ENCODE measurements at places on chromosomes 12 and 14.

GRCh38 chr12:9597365-9597764 is 10.4 kb downstream of the KLRB1 start:
- no peak overlapping the region for H3K27ac ChIP-seq
- no peak overlapping the region for H3K4me3 ChIP-seq
- no peaks in the 10 kb centered on the region for H3K4me1 ChIP-seq
- H3K36me3 ChIP-seq, result no peaks in the 10 kb centered on the region
- no peaks in the 10 kb centered on the region for H3K27me3 ChIP-seq

DNA sequence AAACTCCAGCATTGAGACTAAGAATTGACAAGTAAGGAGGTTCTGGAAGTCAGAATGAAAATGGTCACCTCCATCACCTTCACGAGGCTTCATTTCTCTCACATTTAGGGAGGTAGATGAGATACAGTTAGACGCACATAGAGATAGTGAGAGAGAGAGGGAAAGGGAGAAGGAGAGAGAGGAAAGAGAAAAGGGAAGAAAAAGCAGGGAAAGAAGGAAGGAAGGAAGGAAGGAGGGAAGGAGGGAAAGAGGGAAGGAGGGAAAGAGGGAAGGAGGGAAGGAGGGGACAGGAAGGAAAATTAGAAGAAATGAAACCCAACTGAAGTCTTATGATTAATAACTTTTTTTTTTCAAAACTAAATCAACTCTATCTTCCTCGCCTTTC is 10.7 kb upstream of the FOXG1 start:
- H3K27ac ChIP-seq, result no peak overlapping the region
- no peak overlapping the region for H3K4me3 ChIP-seq
- peaks cover 96% of the 10 kb centered on the region for H3K27me3 ChIP-seq
- DNase-seq, result no peak
- peaks cover 12% of the 10 kb centered on the region for H3K4me1 ChIP-seq

DNA sequence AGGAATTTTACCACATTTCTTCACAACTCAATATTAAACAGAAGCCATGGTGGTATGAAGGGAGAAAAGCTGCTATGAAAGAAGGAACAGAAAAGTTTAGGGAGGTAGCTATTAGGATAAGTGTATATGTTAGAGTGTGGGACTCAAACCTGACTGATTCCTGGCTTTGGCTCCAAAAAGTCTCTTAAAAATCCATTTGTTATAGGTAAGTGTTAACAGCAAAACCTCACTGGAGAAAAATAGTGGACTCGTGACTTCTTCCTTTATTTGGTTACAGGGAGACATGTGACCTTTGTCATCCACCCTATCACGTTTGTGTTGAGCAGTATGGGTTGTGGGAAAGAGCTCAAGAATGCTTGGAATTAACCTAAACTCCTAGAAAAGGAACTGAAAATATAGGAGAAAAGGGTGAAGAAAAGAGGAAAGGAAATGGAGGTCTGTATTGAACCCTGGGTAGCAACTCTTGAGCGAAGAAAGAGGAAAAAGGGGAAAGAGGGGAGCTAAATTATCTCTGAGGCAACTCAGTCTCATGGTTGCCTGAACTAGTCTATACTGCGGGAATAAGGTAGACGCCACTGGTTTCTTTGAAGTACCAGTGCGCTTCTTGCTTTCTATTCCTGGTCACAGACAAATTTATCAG is 3.6 kb upstream of the EID3 start:
- H3K4me1 ChIP-seq, result peaks cover 30% of the 10 kb centered on the region
- no peak overlapping the region for H3K27ac ChIP-seq
- no peak for DNase-seq
- H3K4me3 ChIP-seq, result no peak overlapping the region

DNA sequence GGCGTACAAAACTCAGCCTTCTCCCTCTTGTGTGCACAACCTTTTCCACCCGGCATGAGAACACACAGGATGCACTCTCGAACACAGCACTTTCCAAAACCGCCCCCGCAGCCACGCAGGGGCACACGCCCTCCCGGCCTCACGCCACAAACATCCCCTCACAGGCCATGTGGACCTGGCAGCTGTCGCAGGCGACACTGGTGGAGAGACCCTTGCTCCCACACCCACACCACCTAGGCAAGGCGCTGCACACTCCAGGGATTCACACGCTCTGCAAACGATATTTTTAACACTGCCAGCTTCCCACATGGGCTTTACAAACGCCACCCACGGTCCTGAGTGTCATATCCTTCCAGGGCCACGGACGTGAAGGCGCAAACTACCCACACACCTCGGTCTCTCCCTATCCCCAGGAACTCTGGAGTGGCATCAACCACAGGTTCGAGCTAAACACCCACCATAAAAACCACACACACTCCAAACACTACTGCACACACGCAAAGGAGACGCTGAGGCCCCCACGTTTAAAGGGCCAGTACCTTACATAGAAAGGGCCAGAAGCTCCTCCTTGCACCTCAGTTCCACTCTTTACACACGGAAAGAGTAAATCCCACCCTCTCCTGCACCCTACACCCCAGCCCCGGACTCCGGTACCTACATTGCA is 12.4 kb upstream of the ITGB7 start:
- H3K27ac ChIP-seq, result no peak overlapping the region
- peaks cover 76% of the 10 kb centered on the region for H3K4me1 ChIP-seq
- H3K27me3 ChIP-seq, result peaks cover 69% of the 10 kb centered on the region
- no peaks in the 10 kb centered on the region for H3K36me3 ChIP-seq
- peak overlapping the region; percentile 87 for H3K4me3 ChIP-seq

DNA sequence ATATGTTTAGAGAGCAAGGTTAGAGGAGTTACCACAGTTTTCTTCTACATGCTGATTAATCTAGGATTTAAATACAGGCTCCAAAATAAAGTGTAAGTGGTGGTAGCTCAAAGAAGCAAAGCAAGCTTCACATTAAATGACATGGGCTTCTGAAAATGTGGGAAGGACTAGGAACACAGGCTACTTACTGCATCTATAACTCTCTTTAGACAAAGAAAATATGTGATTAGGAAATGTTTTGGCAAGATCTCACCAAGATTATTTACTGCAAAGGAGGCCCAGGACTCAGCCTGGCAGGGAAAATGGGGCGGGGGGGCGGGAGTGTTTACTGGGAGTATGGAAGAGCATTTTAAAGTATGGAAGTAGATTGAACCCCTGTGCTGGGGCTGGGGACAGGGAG is 39.4 kb downstream of the ETV6 start:
- no peak overlapping the region for H3K4me3 ChIP-seq
- H3K27me3 ChIP-seq, result no peaks in the 10 kb centered on the region
- H3K27ac ChIP-seq, result no peak overlapping the region
- peaks cover 5% of the 10 kb centered on the region for H3K36me3 ChIP-seq
- peaks cover 28% of the 10 kb centered on the region for H3K4me1 ChIP-seq
- no peak for DNase-seq

DNA sequence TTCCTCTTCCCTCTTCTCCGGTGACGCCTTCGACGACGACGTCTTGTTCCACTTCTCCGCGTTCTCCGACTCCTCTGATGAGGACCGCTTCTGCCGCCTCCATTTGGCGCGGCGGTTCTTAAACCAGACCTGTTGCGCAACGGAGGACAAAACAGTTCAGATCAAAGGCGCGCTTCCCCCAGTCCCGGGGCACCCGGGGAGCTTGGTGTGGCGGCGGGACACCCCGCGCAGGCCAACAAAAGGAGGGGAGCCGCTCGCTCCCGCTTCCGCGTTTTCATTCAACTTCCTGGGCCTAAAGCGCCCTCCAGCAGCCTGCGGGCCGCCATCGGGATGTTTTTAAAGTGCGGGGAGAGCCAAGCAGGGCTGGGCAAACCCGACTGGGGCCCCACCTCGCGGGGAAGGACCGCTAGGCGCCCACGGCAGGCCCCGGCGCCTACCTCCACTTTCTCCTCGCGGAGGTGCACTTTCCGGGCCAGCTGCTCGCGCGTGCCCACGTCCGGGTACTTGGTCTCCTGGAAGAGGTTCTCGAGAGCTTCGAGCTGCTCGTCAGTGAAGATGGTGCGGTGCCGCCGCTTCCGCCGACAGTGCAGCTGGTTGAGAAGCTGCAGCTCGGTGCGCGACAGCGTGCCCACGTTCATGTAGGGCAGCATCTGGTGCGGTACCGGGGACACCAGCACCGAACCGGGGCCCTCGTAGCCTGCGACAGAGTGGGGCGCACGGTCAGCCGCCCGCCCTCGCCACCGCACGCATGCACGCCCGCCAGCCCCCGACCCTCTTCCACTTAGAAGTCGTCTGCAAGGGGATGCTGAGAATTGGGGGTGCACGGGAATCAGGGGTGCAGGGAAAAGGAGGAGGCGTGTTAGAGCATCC is 1.2 kb downstream of the GSC start:
- H3K4me3 ChIP-seq, result peak overlapping the region; percentile 71
- H3K4me1 ChIP-seq, result peaks cover 41% of the 10 kb centered on the region
- H3K36me3 ChIP-seq, result peaks cover 3% of the 10 kb centered on the region
- peak; percentile 10 for DNase-seq
- no peak overlapping the region for H3K27ac ChIP-seq

- no peak overlapping the region for H3K27ac ChIP-seq
- DNase-seq, result no peak
- H3K27me3 ChIP-seq, result no peaks in the 10 kb centered on the region
- no peak overlapping the region for H3K4me3 ChIP-seq
Measured at GRCh38 chr12:59650588-59651228, 54.9 kb downstream of the SLC16A7 start.

DNA sequence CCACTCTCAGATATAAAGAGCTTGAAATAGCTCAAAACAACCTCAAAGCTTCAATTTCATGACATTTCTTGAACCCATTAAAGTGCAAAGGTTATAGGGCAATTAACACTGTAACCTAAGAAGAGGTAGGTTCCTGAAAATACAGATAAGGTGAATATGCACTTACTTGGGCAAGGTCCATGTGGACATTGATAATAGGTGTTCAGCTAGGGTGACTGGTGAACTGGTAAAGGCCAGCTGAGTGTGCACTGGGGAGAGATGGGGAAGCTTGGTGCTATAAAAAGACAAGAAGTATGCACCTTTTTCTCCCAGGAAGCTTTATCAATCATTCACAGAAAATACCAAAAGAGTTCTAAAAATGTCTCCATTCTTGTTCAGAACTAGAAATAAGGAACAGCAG is 418.6 kb downstream of the SLC16A7 start:
- H3K4me3 ChIP-seq, result no peak overlapping the region
- no peak overlapping the region for H3K27ac ChIP-seq
- H3K4me1 ChIP-seq, result no peaks in the 10 kb centered on the region
- no peak for DNase-seq
- no peaks in the 10 kb centered on the region for H3K36me3 ChIP-seq

- no peak overlapping the region for H3K27ac ChIP-seq
- H3K27me3 ChIP-seq, result no peaks in the 10 kb centered on the region
- DNase-seq, result no peak
- H3K36me3 ChIP-seq, result peaks cover 4% of the 10 kb centered on the region
- H3K4me1 ChIP-seq, result peaks cover 4% of the 10 kb centered on the region
- peak overlapping the region; percentile 27 for H3K4me3 ChIP-seq
Measured at GRCh38 chr14:23044840-23045239, 2.8 kb downstream of the PSMB11 start.

DNA sequence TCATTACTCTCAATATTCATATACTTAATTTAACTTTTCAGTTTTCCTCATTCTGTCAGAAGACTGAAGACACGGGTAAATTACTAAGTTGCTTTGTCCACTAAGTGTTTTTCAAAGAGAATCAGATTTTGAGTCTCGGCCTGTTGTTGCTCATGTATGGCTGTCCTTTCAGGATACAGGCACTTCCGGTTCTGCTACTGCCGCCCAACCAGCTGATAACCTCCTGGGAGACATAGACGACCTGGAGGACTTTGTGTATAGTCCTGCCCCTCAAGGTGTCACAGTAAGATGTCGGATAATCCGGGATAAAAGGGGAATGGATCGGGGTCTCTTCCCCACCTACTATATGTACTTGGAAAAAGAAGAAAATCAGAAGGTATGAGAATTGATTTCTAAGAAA is 28.3 kb upstream of the TEAD4 start:
- H3K27me3 ChIP-seq, result no peaks in the 10 kb centered on the region
- H3K27ac ChIP-seq, result no peak overlapping the region
- H3K4me1 ChIP-seq, result no peaks in the 10 kb centered on the region
- H3K36me3 ChIP-seq, result peaks cover 15% of the 10 kb centered on the region
- H3K4me3 ChIP-seq, result no peak overlapping the region

DNA sequence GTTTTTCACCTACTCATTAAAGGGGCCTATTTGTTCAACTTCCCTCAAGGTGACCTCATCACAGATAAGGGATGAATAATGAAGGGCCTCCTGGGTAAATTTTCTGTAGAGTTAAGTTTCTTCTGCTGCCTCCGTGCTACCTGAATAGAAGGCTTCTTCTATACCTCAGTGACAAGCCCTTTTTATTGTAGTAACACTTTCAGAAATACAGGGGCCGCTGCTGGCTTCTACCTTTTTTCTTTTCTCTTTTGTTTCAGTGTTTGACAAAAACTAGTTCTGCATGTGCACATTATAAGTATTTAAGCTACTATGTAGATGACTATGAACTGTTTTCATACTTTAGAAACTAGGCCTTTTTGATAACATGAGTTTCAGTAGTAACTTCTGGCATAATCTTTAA is 207.0 kb downstream of the NAV3 start:
- H3K27me3 ChIP-seq, result no peaks in the 10 kb centered on the region
- H3K4me1 ChIP-seq, result peaks cover 8% of the 10 kb centered on the region
- H3K27ac ChIP-seq, result no peak overlapping the region
- H3K36me3 ChIP-seq, result no peaks in the 10 kb centered on the region
- DNase-seq, result no peak
- H3K4me3 ChIP-seq, result no peak overlapping the region

DNA sequence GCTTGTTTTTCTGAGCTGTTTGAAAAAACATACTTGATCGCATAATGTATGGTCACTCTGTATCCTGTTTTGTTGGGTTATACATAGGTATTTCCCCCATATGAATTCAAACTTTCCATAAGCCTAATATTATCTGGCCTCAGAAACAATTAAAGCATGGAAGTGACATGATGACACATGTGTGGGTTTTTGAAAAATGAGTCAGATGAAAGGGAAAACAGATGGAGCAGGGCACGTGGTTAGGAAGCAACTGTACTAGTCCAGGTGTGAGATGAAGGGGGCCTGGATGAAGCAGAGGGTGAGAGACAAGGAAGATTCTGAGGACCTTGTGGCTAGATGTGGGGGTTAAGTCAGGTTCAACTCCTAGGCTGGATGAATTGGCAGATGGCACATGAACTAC is 92.7 kb upstream of the DNM1L start:
- peak overlapping the region; percentile 81 for H3K27ac ChIP-seq
- no peak overlapping the region for H3K4me3 ChIP-seq
- H3K27me3 ChIP-seq, result no peaks in the 10 kb centered on the region
- H3K4me1 ChIP-seq, result peaks cover 10% of the 10 kb centered on the region

- DNase-seq, result no peak
- peaks cover 18% of the 10 kb centered on the region for H3K4me1 ChIP-seq
- H3K36me3 ChIP-seq, result no peaks in the 10 kb centered on the region
Measured at GRCh38 chr12:54021432-54022013, 6.7 kb upstream of the HOXC6 start.

- no peak overlapping the region for H3K4me3 ChIP-seq
- H3K36me3 ChIP-seq, result peaks cover 14% of the 10 kb centered on the region
- no peaks in the 10 kb centered on the region for H3K27me3 ChIP-seq
- no peak overlapping the region for H3K27ac ChIP-seq
- no peaks in the 10 kb centered on the region for H3K4me1 ChIP-seq
Measured at GRCh38 chr14:105830171-105830570, 303.8 kb downstream of the TMEM121 start.

GRCh38 chr12:11895421-11896078 is 175.2 kb upstream of the BCL2L14 start:
- H3K27ac ChIP-seq, result no peak overlapping the region
- no peak for DNase-seq
- H3K27me3 ChIP-seq, result no peaks in the 10 kb centered on the region
- no peak overlapping the region for H3K4me3 ChIP-seq
- H3K36me3 ChIP-seq, result peaks cover 2% of the 10 kb centered on the region

- peaks cover 24% of the 10 kb centered on the region for H3K27me3 ChIP-seq
- H3K36me3 ChIP-seq, result no peaks in the 10 kb centered on the region
- peaks cover 24% of the 10 kb centered on the region for H3K4me1 ChIP-seq
- H3K27ac ChIP-seq, result no peak overlapping the region
- no peak overlapping the region for H3K4me3 ChIP-seq
Measured at GRCh38 chr12:3464561-3464960, 26.4 kb upstream of the PRMT8 start.
